ENCODE measurements at places on chromosomes 6 and 20.

- no peak for DNase-seq
These were observed 20.3 kb downstream of the TTPAL start for GRCh38 chr20:44495802-44496481.

GRCh38 chr20:42553374-42553773 lies 636.3 kb downstream of the PTPRT start:
- no peak for DNase-seq

GRCh38 chr20:7765221-7765620 lies 175.0 kb downstream of the HAO1 start:
- DNase-seq: no peak

DNA sequence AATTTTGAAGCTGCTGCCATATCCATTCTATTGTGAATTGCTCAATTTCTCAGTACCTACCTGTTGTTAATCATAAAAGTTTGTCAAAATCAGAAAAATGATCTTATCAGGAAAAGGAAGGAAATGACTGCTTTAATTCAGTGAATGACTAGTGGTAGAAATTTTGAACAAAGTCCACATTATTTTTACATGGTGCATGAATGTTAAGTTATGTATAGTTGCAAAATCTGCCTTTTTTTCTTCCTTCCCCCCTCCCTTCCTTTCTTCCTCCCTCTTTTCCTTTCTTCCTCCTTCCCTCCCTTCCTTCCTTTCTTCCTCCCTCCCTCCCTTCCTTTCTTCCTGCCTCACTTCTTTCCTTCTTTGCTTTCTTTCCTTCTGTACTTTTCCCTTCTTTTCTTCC lies 127.1 kb upstream of the TSHZ2 start:
- DNase-seq: no peak

- no peak for DNase-seq
These were observed 172.5 kb upstream of the KCNK16 start for GRCh38 chr6:39494998-39495397.

- no peak for DNase-seq
These were observed 79.0 kb upstream of the B3GAT2 start for GRCh38 chr6:71035871-71036270.

GRCh38 chr6:44569931-44570385 lies 182.5 kb downstream of the CDC5L start:
- peak; percentile 91 for DNase-seq

DNA sequence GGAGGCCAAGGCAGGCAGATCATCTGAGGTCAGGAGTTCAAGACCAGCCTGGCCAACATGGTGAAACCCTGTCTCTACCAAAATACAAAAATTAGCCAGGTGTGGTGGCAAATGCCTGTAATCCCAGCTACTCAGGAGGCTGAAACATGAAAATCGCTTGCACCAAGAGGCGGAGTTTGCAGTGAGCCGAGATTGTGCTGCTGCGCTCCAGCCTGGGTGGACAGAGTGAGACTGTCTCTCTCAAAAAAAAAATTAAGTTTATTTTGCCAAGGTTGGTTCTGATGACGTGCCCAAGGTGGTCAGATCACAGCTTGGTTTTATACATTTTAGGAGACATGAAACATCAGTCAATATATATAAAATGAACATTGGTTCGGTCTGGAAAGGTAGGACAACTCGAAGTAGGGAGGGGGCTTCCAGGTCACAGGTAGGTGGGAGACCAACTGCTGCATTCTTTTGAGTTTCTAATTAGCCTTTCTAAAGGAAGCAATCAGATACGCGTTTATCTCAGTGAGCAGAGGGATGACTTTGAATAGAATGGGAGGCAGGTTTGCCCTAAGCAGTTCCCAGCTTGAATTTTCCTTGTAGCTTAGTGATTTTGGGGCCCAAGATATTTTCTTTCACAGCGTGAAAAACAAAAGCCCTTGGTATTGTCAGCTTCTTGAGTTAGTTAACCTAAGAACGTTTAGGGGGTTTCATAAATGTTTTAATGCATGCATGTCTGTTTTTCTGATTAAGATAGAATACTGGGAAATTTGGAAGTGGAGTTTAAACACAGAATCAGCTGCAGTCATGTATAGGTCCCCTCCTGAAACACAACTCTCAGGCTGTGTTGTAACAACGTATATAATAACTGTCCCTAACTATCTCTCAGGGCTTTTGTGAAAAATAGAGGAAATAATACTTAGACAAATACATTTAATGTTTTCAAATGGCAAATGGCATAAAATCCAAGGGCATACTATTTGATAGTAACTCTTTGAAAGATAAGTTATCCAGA lies 16.7 kb downstream of the ACOT13 start:
- no peak for DNase-seq

DNA sequence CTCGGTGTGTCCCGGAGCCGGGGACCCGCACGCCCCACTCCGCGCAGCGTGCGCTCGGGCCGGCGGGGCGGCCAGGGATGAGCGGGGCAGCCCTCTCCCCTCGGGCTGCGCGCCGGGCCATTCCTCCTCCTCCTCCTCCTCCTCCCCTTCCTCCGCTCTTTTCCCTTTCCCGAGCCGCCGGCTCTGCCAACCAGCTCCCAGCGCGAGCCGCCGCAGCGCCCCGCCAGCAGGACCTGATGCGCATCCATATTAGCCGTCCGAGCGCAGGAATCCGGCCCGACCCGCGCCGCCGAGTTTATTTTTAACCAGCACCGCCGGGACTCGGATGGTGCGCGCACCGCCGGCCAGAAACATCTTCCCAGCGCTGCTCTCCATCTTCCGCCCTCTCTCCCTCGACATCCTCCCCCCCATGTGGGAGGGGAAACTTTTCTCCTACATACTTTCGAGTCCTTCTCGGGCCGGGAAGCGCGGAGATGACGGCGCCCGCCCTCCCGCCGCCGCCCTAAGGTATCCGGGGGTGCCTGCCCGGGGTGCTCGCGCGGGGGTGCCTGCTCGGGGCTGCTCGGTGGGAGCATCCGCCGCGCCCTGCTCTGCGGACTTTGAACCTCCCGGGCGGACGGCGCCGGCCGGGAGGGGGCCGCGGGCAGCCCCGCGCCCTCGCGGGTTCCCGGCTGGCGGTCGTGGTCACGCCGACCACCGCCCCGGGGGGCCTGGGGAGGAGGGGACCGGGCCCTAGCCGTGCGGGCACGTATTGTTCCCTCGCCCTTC lies 619 bp downstream of the RREB1 start:
- DNase-seq: peak; percentile 69

GRCh38 chr20:62849431-62849830 lies 12.2 kb downstream of the TCFL5 start:
- no peak for DNase-seq

- DNase-seq: peak; percentile 66
These were observed 37.4 kb upstream of the JAG1 start for GRCh38 chr20:10710991-10711775.

DNA sequence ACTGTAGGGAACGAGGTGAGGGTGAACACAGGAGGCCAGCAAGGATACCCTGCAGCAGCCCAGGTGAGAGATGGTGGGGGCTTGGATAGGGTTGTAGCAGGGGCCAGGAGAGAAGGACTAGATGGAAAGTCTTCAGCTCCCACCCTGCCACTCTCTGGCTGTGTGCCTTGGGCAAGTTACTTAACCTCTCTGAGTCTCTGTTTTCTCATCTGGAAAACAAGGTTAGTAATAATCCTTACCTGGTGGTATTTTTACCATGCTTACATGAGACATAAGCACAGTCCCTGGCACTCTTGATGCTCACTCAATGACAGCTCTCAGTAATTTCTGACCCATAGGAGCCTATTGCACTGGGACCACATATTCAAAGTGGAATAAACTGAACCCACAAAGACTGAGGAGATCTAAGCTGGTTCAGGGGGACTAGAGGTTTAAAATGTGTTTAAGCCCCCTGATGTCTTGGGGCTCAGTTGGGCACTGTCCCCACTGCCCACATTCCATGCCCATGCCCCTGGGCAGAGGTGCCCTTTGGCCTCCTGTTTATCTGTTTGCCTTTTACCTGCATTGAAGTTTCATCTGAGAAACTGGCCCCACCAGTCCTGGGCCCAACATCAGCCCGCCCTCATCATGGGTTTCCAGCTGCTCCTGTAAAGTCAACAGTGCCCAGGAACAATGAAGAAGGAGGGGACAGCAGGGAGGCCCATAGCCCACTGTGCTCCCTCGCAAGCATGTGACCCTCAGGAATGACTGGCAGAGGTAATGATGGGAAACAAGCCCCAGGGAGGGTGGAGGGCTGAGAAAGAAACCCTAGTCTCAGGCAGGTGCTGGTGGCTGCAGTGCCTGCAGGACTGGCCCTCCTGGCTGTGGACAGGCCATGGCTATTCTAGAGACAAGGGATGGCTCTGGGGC lies 104.0 kb downstream of the VEGFA start:
- DNase-seq: peak; percentile 54

- no peak for DNase-seq
These were observed 43.5 kb downstream of the ANKRD60 start for GRCh38 chr20:58184984-58185383.

All from lung (tissue), 17 donors.